ENCODE measurements at places on chromosomes 16 and 17.
A peak's percentile ranks its signal among the peaks of the same experiment; 100 is the strongest.

GRCh38 chr16:65375651-65376050, 253.8 kb upstream of the CDH11 start:
- DNase-seq = no peak

GRCh38 chr16:82150549-82150948, 19.5 kb downstream of the MPHOSPH6 start:
- DNase-seq = no peak

DNA sequence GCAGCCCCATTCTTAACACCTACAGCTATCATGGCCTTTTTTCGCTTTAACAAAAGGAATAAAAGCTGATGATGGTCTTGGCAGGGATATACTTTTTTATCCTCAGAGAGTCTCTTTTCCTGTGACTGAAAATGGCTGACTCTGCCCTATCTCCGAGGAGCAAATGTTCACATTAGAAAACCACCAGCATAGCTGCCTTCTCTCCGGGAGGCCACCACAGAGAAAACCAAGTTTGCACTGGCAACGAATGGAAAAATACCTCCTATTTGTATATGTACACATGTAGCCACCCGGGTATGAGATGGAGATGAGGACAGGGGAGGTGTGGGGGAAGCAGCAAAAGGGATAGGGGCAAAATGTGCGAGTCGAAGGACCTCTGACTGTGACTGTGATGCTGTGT, 88.2 kb downstream of the STX8 start:
- DNase-seq = no peak

DNA sequence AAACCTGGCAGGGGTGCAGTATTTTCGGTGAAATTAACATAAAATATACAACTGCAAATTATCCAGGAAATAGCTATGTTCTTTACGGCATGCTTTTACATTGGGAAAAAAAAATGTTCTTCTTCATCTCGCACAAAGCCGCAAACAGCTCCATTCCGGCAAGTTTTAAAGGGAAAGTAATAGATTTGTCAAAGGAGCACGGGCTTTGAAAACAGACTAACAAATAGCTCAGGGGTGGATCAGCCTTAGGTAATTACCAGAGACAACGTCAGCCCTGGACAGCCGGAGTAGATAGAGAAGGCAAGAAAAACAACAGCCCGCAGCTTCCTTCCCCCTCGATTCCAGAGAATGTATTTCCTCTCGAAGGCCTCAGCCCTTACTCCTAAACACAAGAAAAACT, 222.5 kb downstream of the C16orf78 start:
- no peak for DNase-seq

- DNase-seq = no peak
Observed at GRCh38 chr17:2368359-2368758, 31.1 kb downstream of the SGSM2 start.

GRCh38 chr17:63435681-63436522, 10.2 kb downstream of the CYB561 start:
- DNase-seq = no peak

DNA sequence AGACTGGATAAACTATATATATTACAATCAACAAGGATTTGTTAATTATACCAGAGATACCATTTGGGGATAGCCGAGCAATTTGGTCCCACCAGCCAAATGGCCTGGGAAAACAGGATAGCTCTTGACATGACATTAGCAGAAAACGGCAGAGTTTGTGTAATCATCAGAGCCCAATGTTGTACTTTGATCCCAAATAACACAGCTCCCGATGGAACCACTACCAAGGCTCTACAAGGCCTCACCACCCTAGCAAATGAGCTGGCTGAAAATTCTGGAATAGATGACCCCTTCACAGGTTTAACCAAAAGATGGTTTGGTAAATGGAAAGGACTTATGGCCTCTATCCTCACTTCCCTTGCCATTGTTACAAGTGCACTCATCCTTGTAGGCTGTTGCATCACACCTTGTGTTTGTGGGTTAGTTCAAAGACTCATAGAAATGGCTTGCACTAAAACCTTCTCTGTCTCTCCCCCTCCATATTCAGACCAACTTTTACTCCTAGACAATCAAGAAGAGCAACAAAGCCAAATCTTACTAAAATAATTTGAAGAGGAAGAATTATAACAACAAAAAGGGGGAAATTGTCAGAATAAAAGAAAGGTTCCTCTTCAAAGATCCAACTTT, 9.5 kb downstream of the TXNL4B start:
- no peak for DNase-seq

- no peak for DNase-seq
Observed at GRCh38 chr16:10961231-10961630, 16.9 kb downstream of the CLEC16A start.

DNA sequence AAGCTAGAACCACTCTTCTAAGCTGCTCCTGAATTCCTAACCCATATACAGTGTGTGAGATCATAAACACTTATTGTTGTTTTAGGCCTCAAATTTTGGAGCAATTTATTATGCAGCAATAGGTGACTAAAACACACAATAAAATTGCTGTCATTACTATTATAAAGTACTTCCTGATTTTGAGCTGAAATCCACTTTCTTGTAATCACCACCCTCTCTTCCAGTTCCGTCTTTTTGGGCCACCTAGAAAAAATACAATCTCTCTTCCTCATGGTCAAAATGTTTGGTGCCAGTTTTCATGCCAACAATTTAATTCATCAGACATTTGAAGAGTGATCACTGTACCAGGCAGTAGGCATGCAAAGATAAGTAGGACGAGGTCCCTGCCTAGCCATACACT, 43.3 kb upstream of the NF1 start:
- no peak for DNase-seq

- DNase-seq = no peak
Observed at GRCh38 chr17:76953946-76954345, 85.7 kb downstream of the MGAT5B start.

- peak; percentile 33 for DNase-seq
Observed at GRCh38 chr16:84277244-84277823, 17.3 kb upstream of the WFDC1 start.

DNA sequence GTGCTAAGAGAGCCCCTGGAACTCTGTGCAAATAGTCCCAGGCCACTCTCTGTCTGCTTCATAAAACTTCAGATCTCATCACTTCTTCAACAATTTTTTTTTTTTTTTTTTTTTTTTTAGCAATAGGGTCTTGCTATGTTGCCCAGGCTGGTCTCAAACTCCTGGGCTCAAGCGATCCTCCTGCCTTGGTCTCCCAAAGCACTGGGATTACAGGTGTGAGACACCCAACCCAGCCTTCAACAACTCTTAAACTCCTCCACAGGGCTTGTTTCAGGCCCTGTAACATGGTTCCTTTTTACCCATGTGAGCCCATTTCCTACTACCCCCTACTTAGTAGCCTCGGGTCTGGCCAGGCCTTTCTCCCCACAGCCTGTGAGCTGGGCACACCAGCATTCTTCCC, 39.3 kb upstream of the ICAM2 start:
- DNase-seq = no peak

DNA sequence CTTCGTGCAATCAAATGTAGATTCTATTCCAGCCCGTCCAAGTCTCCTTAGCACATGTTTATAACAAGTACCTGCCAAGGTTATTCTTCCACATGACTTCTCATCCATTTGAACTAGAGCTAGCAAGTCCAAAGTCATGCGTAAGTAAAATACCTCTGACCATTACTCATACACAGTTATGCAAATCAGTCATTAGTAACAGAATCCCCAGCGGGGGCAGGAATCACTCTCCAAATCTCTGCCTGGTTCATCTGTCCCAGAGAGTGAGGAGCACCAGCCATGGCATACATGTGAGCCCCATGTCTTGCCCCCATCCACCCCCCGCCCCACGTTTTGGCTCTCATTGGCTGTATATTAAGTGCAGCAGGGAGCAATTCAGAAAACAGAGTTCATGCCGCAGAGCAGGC, 27.7 kb downstream of the SRL start:
- no peak for DNase-seq

- no peak for DNase-seq
Observed at GRCh38 chr16:2275476-2276367, 7.8 kb upstream of the RNPS1 start.

DNA sequence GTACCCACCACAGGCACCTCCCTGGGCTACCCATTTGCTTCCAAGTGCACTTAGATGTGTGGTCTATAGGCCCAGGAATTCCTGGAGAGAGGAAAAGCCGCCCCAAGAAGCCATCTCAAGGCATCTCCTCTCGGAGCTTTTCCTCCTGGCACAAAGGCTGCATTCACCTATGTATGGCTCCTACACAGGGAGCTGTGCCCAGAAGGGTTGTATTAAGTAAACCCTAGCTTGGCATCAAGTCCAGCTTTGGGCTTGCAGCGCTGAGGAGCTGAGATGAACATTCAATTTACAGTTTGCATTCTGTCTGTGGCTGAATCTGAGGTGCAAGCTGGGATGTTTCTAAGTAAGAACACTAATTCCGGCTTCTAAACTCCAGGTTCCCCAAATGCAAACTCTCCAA, 81.3 kb downstream of the CDYL2 start:
- no peak for DNase-seq

DNA sequence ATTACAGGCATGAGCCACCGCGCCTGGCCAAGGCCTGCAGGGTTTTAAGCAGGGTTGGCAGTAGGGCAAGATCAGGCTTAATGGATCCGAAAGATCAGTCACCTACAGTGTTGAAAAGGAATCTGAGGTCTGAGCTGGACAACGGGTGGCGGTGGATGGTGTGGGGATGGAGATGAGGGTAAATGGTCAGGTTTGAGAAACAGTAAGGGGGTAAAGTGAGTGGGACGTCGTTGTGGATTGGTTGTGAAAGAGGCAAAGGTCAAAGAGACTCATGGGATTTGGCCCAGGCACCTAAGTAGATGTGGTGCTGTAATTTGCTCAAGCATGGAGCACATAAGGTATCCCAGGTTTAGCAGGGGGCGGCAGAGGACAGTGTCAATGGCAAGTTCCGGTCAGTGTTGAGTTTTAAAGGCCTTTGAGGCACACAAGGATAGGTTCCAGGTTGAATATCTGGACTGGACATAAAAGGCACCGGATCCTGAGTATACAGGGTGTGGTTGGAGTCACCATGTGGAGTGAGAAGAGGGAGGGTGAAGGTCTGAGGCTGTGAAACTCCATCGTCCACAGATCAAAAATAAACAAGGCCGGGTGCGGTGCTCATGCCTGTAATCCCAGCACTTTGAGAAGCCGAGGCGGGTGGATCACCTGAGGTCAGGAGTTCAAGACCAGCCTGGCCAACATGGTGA, 1.1 kb upstream of the SLC16A5 start:
- DNase-seq = no peak

GRCh38 chr17:81400154-81400977, 5.1 kb downstream of the BAHCC1 start:
- no peak for DNase-seq

GRCh38 chr17:1576500-1576899, 13.9 kb upstream of the PITPNA start:
- DNase-seq = no peak

DNA sequence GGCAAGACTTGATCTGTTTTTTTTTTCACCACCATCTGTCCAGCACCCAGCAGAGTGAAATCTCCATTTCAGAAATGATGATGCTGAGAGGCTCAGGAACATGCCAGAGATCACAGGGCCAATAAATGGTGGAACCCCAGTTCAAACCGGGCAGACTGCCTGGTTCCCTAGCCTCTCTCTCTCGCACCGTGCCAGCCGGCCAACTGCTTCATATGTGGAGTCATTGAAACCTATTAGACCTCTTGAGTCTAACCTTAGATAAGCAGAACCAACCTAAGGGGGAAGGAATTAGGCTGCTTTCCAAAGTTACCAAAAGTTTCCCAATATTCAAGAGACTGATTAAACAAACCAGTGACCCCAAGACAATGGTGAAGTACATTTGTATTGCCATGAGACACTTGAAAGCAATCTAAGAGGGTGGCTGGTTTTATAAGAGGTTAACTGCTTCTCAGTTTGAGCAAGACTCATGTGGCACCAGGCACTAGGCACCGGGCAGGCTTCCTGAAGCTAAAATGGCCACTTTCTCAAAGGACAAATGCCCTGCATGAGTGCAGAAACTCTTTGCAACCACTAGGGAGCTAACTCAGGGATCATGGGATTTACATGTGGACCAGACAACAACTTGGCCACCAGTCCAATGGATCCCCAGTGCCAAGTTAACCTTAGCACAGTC, 18.4 kb downstream of the TOX3 start:
- no peak for DNase-seq

GRCh38 chr16:85998171-85998867, 99.4 kb downstream of the IRF8 start:
- no peak for DNase-seq

- no peak for DNase-seq
Observed at GRCh38 chr16:81457326-81458133, 12.9 kb downstream of the CMIP start.

GRCh38 chr16:3051009-3051408, 4.6 kb downstream of the MMP25 start:
- no peak for DNase-seq

GRCh38 chr16:4138713-4139112, 22.5 kb upstream of the ADCY9 start:
- no peak for DNase-seq

DNA sequence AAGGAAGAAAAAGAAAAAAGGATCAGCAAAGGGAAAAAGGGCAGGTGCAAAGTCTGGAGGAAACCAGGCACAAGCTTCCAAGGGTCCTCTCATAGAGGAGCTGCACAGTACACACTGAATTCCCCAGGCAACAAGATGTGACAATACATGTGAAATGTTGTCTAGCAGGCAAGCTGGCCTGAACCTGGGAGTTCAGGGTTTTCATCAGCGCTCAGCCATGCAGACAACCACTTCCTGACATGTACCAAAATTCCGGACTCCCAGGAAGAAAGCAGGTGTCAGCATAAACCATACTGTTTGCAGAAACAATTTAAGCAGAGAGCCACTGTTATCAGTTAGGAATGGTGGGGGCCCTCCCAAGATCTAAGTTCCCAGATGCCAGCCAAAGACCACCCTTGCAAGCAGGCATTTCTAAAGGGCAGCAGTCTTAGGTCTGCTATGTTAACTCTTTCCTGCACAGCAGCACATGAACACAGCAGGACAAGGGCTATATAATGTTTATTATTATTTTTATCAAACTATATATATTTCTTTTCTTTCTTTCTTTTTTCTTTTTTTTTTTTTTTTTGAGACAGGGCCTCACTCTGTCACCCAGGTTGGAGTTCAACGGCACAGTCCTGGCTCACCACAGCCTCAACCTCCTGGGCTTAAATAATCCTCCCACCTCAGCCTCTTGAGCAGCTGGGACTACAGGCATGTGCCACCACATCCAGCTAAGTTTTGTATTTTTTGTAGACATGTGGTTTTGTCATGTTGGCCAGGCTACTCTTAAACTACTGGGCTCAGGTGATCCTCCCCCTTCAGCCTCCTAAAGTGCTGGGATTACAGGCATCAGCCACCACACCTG, 10.1 kb downstream of the TK2 start:
- DNase-seq = no peak

GRCh38 chr17:79790805-79791734, 5.8 kb downstream of the CBX8 start:
- DNase-seq = no peak

Data from stimulated activated CD8-positive, alpha-beta memory T cell treated with anti-CD3 and anti-CD28 coated beads, Interleukin-4, amount 100 ng/mL, for 1 hour (primary cell).